ENCODE measurements at places on chromosomes 7 and 10.

DNA sequence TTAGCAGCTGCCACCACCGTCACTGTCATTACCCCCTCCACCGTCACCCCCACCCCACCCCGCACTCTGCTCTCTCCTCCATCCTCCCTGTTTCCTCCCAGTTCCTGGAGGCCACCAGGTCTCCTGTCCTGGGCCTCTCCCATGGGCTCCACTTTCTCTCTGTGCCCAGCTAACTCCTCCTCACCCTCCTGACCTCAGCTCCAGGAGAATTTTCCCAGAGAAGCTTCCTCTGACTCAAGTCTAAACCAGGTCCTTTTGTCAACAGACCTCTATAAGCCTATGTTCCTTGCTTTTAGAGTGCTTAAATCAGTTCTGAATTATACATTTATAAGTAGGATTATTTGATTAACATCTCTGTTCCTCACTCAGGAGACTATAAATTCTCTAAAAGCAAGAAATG, 150.0 kb downstream of the ARHGAP12 start:
- no peak for DNase-seq

- DNase-seq, result no peak
These were observed 30.6 kb upstream of the DLD start for GRCh38 chr7:107860279-107860961.

GRCh38 chr10:112250555-112250954, 32.6 kb upstream of the TECTB start:
- DNase-seq, result no peak

- no peak for DNase-seq
These were observed 8.6 kb downstream of the CALN1 start for GRCh38 chr7:72403458-72404076.

- no peak for DNase-seq
These were observed 43.4 kb upstream of the KLF14 start for GRCh38 chr7:130777426-130777825.

GRCh38 chr7:130988443-130988842, 254.4 kb upstream of the KLF14 start:
- no peak for DNase-seq

DNA sequence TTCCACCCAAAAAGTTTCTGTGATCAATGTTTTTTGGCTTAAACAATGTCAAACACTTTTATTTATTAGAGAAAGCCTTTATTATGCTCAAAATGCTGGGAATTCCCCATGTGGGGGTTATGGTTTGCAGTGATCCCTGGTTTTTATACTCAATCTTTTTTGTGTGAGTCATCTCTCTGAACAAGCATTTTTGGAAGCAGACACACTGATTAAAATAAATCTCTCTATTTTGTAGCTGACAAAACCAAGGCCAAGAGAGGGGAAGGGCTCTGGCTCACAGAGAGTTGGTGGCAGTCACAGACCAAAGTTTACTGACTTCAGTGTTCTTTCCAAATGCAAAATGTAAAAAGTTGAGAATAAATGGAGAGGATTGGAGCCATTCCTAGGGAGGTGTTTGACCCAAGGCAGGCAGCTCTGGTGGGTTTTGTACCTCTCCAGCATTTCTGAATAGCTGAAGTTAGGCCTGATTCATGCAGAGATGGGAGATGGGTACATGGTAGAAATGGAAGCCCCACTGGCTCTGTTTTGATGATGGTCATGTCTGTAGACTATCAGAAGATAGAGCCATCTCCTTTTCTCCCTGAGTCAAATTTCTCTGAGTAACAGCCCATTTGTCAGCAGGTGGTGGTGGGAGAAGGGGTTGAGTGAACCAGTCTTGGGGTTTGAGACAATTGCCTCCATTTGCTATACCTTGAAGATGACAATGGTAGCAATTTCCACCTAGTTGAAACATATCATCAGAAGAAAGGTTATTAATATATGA, 45.4 kb upstream of the NAMPT start:
- no peak for DNase-seq

GRCh38 chr7:20307901-20308300, 22.8 kb upstream of the ITGB8 start:
- no peak for DNase-seq

- no peak for DNase-seq
These were observed 6.1 kb upstream of the ACTA2 start for GRCh38 chr10:88958721-88959120.

DNA sequence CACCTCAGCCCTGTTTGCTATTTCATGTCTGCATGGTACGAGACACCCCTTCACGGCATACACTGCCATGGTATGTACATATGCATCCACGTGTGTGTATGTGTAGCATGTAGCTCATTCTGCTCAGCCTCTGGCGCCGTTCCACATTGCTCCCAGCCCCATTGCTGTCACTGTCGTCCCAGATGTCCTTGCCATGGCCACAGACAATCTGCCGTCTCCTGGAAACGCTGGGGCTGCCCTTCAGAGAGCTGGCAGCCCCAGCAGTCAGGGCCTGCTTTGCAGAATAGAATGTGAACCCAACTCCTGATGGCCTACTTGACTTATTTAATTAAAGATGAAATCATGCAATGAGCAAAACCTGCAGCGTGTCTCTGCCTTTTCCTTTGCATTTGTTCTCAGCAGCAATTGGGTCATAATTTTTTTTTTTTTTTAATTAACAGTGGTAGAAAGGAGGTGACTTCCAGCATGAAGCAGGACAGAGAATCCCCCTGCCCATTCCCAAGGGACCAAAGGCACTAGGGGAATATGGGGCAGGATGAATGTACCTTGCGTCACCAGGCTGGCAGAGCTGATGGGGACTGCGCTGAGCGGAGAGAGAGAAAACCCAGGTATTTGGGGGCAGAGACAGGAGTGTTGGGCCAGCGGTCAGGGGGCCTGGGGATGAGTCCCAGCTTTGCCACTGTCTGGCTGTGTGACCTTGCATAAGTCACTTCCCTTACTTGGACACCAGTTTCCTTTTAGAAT, 49.2 kb downstream of the CHST3 start:
- no peak for DNase-seq

DNA sequence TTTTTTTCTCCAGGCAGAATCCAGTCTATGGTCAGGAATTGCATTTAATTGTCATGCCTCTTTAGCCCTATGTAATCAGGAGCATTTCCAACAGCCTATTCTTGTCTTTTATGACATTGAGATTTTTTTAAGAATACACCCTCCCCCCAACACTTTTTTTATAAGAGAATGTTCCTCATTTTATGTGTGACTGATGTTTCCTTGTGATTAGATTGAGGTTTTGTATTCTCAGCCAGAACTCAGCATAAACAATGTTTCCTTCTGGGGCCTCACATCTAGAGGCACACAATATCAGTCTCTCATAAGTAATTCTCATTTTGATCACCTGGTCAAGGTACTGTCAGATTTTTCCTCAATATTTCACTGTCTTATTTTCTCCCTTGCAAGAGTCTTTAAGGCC, 193.4 kb upstream of the PDE1C start:
- no peak for DNase-seq

- DNase-seq, result no peak
These were observed 179.2 kb upstream of the CDCA7L start for GRCh38 chr7:22124941-22125340.

- no peak for DNase-seq
These were observed 134.9 kb upstream of the ZNF92 start for GRCh38 chr7:65238785-65239184.

- no peak for DNase-seq
These were observed 2.4 kb downstream of the TLL2 start for GRCh38 chr10:96511044-96511945.

GRCh38 chr7:26478550-26478949, 186.9 kb downstream of the SNX10 start:
- DNase-seq, result no peak

DNA sequence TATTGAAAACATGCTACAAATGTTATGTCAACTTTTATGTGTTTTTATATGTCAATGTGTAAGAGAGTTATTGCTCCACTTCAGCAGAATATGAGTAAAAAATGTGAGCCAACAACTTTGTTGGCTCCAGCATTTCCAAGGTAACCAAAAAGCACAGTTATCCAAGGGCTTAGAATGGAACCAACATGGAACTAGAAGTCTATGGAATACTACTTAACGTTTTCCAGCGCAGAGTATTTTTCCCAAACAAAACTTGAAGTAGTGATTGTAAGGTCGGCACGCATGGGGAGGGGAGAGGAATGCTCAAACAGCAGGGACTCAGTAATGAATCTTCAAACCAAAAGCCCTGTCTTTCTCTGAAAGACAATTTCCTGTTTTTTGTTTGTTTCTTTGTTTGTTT, 45.0 kb upstream of the TSPAN13 start:
- DNase-seq, result no peak

DNA sequence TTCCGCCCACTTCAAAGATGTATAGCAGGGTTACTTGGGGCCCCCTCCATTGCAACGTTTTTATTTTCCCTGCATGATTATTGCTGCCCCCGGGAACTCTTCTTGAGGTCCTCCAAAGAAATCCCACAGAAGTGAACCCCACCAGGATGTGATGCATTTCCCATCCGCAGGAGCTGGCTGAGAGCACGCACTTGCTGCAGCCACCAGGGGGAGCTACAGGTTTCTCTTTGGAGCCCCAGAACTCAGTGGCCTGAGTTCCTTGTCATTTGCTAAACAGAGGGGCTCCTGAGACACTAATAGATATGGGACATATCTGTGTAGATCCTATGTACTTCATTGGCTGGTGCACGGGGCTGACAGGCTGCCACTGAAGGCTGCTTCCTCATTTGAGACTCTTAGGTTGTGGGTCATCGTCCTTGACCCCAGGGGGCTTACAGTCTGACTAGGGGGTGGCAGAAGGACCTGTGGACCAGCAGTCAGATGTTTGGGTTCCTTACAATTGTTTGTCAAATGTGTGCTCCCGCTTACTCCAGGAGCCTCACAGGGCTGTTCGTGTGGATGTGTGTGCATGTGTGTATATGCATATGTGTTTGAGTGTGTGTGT, 52.3 kb upstream of the ENO4 start:
- peak; percentile 66 for DNase-seq

GRCh38 chr10:127492607-127493250, 56.4 kb upstream of the NPS start:
- DNase-seq, result no peak

GRCh38 chr10:101136007-101136707, 5.1 kb downstream of the TLX1 start:
- DNase-seq, result no peak

DNA sequence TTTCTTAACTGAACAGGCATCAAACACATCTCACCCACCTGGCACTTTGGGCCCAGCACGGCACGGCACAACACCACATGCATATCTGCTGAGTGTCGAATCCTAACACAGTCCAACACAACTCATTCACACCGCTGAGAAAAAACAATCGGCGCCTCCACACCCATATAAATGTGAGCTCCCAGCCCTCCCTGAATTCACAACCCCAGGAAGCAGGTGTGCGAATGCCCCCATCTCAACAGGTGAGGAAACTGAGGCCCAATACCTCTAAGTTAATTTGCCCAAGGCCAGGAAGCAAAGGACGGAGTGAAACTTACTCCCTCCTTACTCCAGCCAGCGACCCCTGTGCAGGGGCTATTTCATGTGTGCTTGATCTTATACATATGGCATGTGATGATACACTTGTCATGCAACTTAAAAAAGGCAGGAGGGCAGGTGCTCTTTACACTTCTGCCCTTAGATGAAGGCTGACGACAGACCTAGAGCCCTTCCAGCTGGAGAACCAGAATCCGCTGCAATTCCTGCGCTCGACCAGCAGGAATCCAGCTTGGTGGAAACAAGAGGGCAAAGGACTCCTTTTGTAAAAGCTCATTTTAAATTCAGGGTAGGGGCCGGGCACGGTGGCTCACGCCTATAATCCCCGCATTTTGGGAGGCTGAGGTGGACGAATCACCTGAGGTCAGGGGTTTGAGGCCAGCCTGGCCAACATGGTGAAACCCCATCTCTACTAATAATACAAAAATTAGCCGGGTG, 116.0 kb downstream of the LARP4B start:
- no peak for DNase-seq

DNA sequence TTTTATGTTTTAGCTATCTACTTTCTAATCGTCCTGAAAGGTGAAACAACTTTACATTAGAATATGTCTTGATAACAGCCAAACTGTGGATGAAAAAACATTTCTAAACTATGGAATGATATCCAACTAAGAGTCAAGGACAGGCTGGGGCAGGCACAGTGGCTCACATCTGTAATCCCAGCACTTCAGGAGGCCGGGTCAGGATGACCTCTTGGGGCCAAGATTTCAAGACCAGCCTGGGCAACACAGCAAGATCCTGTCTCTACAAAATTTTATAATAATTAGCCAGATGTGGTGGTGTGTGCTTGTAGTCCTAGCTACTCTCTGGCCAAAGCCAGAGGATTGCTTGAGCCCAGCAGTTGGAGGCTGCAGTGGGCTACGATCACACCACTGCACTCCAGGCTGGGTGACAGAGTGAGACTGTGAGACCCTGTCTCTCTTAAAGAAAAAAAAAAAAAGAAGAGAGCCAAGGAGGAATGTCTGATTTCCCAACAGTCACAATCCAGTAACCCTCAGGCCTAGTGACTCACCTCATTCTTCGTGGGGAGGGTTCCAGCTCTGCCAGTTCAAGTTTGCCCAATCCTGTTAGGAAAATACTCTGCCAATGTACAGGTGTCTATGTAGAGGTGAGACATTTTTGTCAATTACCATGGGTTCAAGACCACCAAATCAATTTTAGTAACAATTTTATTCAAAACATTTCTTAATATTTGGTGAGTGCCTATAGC, 14.6 kb upstream of the FZD1 start:
- no peak for DNase-seq

DNA sequence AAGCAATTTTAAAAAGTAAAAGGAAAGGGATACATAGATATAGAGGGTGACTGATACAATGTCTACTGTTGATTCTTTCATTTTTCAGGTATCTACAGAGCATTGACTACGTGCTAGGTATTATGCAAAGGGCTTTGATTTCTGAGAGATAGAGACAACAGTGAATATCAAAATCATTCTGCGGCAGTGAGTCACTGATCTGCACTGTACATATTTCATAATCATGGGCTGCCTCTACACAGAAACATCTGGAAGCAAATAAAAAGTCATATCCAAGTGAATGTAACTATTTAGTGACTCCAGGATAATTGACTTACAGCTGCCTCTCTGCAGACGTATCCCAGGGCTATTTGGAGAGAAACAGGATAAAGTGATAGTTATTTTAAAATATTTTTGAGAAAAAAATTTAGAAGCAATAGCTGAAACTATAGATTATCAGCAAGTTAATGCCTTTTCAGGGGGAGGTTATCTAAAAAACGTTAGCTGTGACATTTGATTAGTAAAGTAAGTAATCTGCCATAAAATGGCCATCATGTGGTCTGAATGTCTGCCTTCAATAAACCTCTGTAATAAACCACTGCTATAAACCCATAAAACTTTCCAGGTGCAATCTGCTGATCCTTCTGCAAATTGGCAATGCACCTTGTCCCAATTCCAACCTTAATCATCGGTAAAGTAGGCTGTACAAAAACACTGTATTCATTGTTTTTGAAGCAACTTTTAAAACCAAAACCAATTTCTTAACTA, 43.7 kb downstream of the CPXM2 start:
- DNase-seq, result no peak

- no peak for DNase-seq
These were observed 75.7 kb downstream of the DNAJC1 start for GRCh38 chr10:21927631-21928353.

GRCh38 chr7:52249741-52250140, 785.7 kb upstream of the POM121L12 start:
- DNase-seq, result no peak
